Activated CD8-positive, alpha-beta memory T cell treated with anti-CD3 and anti-CD28 coated beads for 24 hours (primary cell): ENCODE measurements at places on chromosomes 7 and 10.

- no peak for DNase-seq
Observed at GRCh38 chr7:142308326-142308725, 50.5 kb upstream of the PRSS58 start.

- DNase-seq, result peak; percentile 86
Observed at GRCh38 chr7:102415685-102416225, 17.6 kb upstream of the ORAI2 start.

GRCh38 chr10:118214776-118215175 lies 127.3 kb downstream of the FAM204A start:
- no peak for DNase-seq

DNA sequence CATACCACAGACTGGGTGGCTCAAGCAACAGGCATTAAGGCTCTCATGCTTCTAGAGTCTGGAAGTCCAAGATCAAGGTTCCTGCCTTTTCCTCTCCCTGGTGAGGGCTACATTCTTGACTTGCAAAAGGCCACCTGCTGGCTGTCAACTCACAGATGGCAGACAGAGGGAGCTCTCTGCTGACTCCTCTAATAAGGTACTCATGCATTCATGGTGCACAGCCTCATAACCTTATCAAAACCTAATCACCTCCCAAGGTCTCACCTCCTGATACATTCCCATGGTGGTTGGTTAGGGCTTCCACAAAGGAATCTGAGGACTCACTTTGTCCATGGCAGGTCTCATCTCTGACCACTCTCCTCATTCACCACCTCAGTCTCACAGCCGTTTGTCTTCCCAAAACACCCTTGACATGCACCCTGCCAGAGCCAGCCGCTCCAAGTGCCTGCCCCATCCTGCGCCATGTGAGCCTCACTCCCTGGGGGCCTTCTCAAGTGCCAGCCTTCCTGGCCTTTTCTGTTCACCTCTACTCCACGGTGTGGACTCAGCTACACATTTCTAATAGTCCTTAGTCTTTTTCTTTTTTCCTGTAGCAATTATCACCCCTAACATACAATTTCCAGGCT lies 400.3 kb upstream of the ADARB2 start:
- DNase-seq, result no peak

DNA sequence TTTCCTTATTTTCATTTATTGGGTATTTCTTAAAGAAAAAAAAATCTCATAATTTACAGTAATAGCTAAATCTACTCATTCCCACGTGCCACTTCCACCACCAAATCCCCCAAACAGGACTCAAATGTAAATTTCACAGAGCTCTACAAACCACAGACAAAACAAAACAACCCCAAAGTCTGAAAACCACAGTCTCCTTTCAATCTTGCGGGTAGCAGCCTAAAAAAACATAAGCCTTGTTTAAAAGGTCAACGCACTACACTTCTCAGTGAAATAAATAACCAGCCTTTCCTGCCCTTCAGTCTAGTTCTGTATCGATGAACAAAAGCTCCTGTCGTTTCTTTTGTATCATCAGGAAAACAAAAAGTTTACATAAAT lies 121.8 kb upstream of the AFAP1L2 start:
- no peak for DNase-seq

DNA sequence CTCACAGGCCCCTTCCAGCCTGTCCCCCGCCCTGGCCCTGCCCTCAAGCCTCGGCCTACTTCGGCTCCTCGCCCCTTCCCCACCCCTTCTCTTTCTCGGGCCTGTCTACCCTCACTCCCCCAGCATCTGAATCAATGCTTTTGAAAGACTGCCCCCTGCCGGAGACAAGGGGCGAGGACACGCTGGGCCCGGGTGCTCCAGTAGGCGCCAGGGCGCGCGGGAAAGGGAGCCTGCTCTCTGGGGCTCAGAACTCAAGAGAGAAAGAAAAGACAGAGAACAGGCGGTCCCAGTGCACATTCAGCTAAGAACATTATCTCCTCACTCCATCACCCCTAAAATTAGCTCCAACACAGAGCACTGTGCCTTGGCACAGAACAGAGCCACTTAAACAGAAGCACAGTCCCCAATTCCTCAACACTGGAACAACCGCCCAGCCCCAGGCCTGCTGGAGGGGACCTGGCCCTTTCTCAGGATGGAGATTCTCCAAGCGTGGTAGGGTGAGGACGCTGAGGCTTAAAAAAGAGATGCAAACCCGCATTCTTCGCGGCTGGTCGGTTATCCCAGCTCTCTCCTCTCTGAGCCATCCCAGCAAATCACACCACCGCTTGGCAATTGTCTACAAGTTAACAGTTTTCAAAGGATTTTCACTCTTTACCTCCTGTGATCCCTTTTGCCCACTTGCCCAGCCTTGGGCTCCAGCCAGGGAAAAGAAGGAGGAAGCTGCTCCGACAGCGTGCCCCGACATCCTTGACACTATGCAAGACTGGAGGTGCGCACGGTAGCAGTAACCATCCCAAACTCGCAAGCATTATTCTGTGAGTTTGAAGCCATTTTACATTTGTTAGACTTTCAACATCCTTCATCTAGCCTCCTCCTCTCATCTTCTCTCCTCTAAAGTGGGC lies 2.1 kb downstream of the GIGYF1 start:
- DNase-seq, result peak; percentile 92

GRCh38 chr10:130774871-130775270 lies 536.6 kb downstream of the TCERG1L start:
- DNase-seq, result no peak

DNA sequence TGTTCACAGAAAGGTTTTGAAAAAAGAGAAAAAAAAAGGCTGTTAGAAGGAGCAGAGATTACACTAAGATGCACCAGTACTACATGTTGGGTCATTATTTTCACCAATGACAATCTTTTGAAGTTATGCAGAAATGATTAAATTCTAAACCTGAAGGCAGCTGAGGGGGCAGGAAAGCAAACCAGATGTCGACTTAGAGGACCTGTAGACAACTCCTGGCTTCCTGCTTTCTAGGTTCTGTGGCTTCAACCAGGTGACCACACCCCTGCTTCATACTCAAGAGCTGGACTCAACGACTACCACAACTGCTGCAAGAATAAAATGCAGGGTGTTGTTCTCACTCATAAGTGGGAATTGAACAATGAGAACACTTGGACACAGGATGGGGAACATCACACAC lies 30.0 kb downstream of the MYOF start:
- no peak for DNase-seq

DNA sequence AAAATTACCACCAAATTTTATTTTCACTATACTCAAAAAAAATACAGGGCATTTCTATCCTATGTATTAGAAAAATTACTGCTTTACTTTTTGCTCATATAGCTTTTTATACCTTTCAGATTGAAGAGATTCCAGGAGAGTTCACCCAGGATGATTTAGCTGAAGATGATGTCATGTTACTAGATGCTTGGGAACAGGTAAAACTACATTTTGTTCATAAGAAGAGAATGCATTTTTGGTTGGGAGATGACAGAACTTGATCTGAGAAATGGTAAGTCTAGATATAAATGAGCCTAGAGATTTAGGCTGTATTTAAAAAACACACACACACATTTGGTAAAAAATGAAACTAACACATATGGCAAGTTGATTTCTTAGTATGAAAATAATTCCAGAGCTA lies 38.1 kb upstream of the ARL4A start:
- DNase-seq, result no peak

- no peak for DNase-seq
Observed at GRCh38 chr10:111525696-111526095, 448.9 kb downstream of the ADRA2A start.

DNA sequence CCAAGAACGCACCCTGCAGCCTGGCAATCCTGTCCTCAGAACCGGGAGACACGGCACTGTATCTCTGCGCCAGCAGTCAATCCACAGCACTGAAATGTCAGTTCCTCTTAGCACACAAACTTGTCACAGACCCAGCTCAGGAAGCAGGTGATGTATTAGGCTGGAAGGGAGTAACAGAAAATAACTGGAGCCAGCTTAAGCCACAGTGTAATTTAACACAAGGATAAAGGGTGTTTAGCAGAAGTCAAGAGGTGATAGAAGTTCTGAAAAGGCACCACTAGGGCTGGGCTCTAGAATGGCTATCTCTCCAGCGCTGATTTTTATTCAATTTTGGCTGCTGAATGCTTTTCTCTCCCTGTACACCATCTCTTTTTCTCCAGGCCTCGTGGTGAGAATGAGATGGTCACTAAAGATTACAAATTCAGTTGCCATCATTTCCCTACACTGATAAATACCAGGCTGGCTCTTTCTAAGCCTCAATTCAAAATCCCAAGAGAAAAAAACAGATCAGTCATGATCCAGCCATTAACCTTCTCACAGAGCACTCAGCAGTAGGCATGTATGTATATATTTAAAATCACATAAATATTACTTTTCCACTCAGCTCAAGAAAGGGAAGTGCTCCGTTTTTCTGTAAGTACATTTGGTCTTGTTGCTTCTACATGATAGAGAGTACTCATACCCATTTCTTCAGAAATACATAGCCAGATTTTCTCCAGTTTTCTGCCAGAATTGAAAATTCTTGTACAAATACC lies 102.7 kb upstream of the PRSS1 start:
- DNase-seq, result no peak

DNA sequence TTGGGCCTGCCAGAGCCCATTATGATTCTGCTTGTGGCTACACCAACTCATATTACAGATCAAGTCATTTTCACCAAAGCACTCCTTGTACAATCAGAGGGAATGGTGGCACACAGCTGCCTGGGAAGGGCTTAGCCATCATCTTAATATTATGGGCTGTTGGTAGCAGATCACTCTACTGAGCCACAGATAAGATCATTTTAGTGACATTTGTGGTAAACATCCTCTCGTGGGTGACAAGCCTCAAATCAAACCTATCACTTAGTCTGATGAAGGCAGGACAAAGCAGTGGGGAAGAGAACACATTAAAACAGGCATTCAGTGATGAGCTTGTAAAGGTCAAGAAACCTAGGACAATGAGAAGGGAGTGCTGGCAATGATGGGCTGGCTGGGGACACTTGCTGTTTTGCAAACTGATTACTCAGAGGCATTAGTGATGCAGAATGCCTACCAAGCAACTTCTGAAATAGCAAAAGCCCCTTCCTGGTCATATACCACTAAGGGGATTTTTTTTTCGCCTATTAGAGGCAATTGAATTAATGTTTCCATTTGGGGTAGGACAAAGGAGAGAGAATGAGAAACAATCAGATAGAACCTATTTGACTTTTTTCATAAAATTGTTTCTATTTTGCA lies 137.5 kb upstream of the WDR11 start:
- DNase-seq, result no peak

DNA sequence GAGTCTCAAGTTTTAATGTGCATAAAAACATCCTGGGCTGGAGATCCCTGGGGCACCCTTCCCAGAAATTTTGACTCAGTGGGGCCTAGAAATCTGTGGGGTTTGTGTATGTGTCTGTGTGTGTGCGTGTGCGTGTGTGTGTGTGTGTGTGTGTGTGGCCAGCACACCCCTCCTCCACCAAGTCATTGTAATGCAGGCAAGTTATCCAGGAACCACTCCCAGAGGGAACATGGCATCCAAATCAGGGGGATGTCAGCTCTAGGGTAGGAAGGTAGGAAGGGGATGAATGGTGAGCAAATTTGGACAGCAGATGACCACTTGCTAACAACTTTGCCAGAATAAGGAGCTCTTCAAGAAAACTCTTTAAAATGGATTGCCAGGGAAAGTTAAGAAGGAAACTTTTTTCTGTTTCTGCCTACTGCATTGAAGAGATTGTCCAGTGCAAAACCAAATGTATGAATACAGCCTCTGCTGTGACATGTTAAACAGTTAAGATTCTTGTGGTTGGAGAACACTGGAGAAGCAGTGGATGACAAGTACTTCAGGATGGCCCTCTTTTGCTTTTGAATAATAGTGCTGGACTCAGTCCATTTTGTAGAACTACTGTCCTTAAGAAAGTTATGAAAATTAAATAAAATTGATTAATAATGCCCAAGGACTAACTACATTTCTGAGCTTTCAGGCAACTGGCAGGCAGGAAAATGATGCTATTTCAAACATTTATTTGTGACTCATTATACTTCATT lies 12.3 kb downstream of the STAMBPL1 start:
- DNase-seq, result no peak
